ENCODE measurements at places on chromosomes 7 and 10.

DNA sequence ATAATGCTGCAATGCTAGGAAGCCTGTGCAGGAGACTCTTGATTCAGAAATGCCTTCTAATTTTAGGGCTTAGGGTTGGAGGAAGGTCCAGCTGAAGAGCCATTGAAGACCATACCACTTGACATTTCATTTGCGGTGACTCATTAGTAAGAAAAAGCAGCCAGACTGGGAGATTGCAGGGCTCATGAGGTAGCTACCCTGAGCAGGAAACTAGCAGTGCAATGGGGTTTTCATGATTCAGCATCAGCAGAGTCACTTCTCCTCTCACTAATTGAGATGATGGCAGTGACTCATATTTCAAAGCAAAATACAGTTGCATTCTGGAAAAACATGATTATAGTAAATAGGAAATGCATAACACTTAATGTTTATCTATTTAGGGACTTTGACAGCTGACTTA lies 434.1 kb downstream of the DNAJB9 start:
- DNase-seq, result peak; percentile 48

DNA sequence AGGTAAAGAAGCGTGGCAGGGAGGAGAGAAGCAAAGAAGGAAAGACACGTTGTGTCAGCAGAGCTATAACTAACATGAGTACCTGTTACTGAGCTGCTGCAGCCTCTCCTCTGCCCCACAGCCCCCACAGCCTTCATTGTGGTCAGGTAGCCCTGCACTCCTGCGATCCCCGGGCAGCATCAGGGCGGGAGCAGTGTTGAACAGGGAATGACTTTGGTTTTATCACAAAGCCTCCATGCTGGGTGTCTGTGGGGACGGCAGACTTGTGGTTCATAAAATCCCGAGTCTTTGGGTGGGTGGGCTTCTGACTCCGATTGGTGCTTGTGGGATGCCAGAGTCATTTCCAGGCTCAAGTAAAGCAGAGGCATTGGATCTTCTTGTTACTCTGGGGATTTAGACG lies 14.8 kb upstream of the PRKAG2 start:
- no peak for DNase-seq

DNA sequence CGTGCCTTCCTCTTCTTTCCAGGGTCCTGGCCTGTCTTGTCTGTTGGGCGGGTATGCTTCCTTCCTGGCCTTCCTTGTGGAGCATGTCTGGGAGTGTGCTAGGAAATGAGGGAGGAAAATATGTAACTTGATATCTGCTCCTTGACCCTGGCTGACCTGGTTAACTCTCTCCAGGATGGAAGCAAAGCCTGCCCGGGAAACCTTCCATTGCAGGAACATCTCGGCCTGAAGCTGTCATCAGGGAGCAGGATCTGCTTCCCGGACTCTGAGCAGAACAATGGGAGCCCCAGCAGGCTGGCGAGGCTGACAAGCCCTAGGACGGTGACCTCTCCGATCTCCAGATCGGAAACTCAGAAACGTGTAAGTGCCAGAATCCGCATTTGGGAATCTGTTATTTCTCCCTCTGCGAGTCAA lies 340.3 kb downstream of the FRMD4A start:
- DNase-seq, result no peak

DNA sequence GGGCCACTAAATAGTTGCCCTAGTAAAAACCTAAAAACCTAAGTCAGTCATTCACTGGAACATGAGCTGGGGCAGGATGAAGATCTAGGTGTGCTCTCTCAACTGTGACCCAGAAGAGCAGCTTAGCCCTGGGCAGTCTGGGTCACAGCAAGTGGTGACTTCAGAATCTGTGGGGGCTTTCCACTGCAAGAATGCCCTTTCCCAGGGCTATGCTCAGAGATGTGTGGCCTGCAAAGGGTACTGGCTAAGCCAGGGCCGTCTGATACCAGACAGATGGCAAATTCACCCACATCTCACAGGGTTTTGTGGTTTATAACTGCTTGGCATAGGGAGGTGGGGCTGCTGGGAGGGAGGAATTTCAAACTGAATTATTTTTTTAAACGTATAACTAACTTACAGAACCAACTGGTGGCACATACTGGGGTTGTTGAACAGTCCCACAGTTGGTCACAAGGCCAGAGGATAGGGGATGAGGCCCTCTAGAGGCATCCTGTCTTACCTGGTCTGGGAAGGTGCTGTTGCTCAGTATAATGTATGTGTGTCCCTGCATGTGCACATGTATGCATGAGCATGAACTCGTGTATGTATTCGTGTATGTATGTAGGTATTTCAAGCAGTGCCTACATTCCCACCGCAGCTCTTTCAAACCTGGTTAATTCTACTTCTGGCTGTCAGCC lies 63.2 kb downstream of the PRPF18 start:
- DNase-seq, result no peak

DNA sequence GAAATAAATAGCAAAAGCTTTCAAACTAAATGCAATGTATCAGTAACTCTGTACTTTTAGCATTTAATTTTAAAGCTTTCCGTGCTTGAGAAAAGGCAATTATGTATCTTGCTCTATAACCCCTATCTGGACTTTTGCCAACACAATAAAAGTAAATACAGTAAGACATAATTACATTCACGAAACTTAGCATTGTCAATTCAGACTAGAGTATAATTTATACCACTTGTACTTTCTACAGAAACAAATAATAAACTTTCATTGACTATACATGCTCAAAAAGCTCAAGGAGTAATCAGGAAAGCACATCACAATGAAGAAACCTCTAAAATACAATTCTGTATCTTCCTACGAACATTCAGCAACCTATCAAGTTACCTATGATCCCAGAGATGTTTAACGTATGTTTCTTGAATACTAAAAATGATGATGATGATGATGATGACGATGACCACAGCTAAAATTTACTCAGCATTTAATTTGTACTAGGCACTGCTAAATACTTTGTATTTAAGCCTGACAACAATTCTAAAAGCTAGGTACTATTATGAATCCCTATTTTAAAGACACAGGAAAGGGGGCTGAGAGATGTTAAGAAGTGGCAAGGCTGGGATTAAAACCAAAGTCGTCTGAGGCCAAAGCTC lies 44.9 kb downstream of the MINDY3 start:
- DNase-seq, result no peak

DNA sequence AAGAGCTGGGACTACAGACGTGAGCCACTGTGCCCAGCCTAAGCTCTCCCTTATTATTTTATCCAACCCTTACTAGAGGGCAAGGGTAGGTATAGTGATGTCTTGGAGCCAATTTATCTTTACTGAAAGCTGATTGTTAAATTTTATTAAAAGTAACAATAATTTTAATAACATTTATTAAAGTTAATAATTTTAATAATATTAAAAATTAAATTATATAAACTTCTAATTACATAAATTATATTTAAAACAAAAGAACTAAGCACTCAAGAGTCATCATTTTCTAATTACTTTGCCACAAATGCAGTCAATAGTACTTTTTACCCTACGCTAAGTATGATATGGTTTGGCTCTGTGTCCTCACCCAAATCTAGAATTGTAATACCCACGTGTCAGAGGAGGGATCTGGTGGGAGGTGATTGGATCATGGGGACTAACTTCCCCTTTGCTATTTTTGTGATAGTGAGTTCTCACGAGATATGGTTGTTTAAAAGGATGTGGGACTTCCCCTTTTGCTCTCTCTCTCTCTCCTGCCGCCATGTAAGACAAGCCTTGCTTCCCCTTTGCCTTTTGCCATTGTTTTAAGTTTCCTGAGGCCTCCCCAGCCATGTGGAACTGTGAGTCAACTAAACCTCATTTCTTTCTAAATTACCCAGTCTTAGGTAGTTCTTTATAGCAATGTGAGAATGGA lies 58.4 kb upstream of the ETV1 start:
- DNase-seq, result no peak

- peak; percentile 40 for DNase-seq
These were observed 2.3 kb upstream of the CREB5 start for GRCh38 chr7:28409716-28410627.

DNA sequence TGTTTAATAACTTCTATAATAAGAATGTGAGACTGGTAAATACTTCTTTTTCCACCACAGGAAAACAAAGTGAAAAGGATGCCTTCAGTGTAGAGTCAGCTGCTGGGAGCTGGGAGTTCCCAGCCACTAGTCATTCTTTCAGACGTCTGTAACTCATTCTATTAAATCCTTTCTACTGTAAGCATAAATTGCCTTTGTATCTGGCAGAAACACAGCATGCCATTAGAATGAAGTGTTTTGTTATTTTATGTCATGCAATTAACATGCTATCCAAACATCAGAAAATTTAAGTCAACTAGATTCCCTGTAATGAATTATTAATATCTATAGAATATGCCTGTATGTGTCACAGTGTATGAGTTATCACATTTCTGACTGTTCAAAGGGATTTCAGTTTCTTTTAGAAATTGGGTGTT lies 14.3 kb downstream of the BPGM start:
- DNase-seq, result peak; percentile 72

DNA sequence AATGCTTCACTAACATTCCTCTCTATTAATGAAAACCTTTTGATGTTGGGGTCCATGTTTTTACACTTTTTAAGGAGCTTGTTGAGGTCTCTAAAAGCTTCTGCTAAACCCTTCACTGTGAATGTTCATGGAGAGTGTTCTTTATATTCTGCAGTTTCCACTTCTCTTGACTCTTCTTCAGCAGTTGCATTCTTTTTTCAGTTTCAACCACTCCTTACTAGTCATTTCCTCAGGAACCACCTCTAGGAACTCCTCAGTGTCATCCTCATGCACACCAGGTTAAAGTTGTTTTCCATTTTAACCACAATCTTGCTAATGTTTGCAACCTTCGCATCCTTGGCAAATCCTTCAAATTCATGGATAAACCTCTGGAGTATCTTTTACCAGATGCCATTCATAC lies 821.6 kb downstream of the ANKRD7 start:
- no peak for DNase-seq

DNA sequence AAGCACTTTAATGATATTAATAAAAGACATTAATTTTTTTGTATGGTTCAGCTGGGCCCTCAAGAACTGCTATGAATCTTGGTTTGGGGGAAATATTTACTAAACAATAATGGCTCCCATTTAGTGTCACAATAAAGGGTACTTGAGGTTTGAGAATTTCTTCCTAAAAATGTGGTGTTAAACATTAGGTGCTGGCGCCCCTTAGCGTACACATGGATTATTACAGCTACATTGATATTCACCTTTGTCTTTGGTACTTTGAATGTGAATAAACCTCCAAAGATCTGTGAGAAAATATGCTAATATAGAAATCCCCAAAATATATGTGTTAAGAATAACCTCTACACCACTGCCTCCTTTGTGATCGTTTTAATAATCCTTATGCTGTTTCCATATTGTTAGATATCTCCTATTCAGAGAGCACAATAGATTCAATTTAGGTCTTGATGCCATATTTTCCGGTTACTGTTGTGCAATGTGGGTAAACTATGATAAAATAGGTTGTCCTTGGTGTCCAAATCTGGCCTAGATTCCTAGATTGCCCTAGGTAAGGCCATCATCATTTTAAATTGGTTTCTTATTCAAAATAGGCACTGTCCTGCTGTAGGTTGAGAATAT lies 161.8 kb upstream of the CACNA2D1 start:
- peak; percentile 58 for DNase-seq

GRCh38 chr10:29828440-29828894 lies 193.7 kb upstream of the SVIL start:
- no peak for DNase-seq

DNA sequence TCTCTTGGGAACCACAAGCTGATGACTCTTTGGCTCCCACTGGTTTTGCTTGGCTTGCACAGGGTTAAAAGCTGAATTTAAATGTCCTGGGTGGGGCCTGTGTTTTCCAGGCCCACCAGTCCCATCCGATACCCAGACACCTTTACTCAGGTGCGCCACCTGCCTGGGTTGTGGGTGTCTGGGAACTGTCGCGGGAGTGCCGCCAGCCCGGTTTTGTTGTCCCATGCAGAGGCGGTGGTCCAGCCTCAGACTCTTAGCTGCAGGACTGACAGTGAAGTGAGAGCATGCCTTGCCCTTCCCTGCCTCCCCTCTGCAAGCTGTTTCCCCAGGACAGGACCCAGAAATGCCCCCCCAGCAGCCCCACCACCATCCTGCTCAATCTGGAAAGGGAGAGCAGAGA lies 255.6 kb upstream of the ZNF32 start:
- no peak for DNase-seq

DNA sequence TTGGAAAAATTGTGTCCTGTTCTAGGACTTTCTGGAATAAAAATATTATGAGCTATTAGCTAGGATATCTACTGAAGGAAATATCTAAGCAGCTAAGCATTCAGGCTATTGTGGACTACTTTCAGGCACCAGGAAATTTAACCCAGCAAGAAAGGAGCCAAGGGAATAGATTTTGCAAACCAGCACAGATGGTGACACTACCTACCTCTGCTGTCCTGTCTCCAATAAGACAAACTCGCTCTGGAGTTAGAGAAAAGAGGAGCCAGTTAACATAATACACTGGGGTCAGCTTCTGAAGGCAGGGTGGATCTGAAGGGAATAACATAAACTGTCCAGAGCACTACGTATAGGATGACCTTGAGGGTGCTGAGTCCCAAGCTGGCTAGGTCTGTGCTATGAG lies 223.7 kb upstream of the PRSS58 start:
- peak; percentile 30 for DNase-seq

- DNase-seq, result no peak
These were observed 984 bp upstream of the IKZF1 start for GRCh38 chr7:50303335-50304128.

- DNase-seq, result no peak
These were observed 59.4 kb upstream of the CAMK2B start for GRCh38 chr7:44384586-44385433.

DNA sequence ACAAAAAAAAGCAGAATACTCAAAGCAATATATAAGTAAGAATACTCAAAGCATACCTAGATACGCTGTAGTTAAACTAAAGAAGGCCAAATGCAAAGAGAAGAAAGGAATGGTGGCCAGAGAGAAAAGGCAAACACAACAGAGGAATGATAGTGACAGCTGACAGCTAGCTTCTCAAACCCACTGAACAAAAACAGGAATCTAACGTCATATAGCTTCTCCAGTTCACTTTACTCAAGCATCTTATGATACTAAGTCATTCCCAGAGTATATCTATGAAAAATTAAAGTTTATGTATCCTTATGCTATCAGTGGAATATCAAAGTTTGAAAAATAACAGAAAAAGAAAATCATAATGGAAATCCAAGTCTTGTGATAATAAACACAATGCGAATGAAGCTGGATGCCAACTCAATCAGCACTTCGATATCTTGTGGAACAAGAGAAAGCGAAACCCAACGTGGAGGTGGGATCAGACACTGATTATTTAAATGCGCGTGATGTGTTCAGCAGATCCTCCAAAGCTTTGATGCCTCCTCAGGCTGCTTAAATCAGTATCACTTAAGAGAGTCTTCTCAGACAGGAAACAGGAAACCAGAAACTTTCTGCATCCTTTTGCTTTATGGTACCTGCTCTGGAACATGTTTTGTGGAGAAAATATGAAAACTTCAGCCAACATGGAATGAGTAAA lies 102.8 kb downstream of the PIP4K2A start:
- DNase-seq, result no peak

DNA sequence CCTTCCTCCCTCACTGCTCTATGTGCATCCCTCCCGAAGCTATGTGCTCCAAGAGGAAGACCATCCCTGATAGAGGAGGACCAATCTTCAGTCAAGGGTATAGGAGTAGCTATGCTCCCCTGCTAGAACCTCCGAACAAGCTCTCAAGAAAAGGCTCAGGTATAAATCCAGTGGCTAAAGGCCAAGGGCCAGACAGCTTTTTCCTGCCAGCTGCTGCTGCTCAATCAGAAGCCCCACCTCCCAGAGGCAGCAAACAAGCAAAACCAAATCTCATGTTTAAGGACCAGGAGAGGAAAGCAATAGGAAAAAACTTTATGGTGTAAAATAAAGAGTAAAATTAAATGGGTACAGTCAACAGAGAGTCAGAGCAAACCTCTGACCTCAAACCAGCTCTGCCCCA lies 187.2 kb downstream of the FGFR2 start:
- DNase-seq, result no peak

GRCh38 chr10:110352930-110353243 lies 48.2 kb upstream of the SMNDC1 start:
- DNase-seq, result no peak

Data from astrocyte of the spinal cord (primary cell).